ENCODE measurements at places on chromosomes 6 and 20.

DNA sequence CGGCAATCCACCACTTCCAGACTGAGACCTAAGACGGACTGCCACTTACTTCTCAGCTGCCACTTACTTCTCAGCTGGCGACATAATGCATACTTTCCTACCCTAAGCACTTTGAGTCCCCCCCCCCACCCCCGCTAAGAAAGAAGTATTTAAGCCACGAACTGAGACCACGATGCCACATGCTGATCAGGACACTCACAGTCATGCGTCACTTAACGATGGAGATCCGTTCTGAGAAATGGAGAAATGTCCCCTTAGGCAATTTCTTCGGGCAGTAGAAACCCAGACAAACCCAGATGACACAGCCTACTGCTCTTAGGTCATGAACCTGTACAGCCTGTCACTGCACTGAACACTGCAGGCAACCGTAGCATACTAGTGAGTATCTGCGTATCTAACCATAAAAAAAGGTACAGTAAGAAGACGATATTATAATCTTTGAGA lies 690 bp downstream of the IFNGR1 start:
- peak; percentile 97 for DNase-seq

GRCh38 chr20:6341491-6341890 lies 218.7 kb upstream of the FERMT1 start:
- DNase-seq, result no peak

- no peak for DNase-seq
Measured at GRCh38 chr6:74491844-74492374, 713.9 kb downstream of the COL12A1 start.

- peak; percentile 66 for DNase-seq
Measured at GRCh38 chr6:20946022-20946421, 411.8 kb downstream of the CDKAL1 start.

GRCh38 chr20:45336530-45337366 lies 11.5 kb downstream of the SDC4 start:
- peak; percentile 99 for DNase-seq
